Hematopoietic multipotent progenitor cell treated with erythropoietin and hydrocortisone succinate and interleukin-3 and kit ligand, for 6 days (in vitro differentiated cells): ENCODE measurements at places on chromosomes 13 and 19.
A peak's percentile ranks its signal among the peaks of the same experiment; 100 is the strongest.

GRCh38 chr13:27171827-27172494 lies 350 bp upstream of the USP12 start:
- DNase-seq = peak; percentile 93

DNA sequence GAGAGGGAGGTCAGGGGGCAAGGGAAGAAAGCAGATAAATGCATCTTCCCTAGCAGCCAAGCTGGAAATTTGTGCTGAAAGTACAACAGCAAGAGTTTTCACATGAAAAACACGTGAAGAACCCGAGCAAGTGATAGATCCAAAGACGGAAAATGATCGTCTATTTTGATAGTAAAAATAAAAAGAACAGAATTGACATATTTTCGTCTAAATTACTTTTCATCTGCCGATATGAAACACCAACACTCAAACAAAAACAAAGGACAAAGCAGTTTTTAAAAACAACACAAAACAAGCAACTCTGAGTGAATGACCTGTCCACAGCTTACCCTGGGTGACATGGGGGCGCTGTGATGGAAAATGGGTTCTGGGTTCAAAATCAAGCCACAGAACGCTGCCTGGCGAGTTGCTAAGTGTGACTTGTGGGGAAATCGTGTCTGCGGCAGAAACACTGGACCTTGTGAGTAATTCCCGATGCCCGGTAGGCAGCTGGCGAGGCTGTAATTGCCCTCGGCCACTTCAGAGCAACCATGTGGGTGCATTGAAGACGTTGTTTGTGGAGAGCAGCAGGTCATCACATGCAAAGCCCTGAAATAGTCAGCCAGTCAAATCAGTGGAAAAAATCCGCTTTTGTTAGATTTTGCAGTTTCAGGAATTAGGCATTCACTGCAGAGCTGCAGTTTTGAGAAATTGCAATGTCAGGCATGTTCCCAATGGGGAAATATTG lies 7.4 kb downstream of the SOX1 start:
- DNase-seq = no peak

DNA sequence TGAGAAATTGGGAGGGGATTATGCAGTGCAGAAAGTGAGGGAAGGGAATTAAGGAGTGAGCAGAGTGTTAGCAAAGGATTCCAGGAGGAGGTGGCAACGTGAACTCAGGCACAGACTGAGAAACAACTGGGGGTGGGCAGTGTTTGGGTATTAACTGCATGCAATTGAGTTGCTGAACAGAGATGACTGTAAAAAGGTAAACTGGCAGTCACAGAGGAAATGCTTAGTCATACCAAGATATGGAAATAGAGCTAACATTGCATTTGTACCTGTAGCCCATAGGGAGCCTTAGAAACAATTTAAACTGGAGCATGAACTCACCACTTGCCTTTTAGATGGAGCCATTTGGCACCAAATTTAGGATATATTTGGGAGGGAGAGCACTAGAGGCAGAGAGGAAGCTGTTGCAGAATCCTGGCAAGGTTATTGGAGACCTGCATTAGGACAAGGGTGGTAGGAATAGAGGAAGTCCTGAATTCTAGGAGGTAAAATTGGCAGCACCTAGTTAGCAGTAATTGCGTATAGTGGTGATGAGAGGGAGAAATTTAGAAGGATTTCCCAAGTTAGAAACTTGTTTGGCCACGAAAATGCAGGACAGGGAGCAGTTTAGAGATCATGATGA lies 100.6 kb upstream of the FRY start:
- peak; percentile 45 for DNase-seq

DNA sequence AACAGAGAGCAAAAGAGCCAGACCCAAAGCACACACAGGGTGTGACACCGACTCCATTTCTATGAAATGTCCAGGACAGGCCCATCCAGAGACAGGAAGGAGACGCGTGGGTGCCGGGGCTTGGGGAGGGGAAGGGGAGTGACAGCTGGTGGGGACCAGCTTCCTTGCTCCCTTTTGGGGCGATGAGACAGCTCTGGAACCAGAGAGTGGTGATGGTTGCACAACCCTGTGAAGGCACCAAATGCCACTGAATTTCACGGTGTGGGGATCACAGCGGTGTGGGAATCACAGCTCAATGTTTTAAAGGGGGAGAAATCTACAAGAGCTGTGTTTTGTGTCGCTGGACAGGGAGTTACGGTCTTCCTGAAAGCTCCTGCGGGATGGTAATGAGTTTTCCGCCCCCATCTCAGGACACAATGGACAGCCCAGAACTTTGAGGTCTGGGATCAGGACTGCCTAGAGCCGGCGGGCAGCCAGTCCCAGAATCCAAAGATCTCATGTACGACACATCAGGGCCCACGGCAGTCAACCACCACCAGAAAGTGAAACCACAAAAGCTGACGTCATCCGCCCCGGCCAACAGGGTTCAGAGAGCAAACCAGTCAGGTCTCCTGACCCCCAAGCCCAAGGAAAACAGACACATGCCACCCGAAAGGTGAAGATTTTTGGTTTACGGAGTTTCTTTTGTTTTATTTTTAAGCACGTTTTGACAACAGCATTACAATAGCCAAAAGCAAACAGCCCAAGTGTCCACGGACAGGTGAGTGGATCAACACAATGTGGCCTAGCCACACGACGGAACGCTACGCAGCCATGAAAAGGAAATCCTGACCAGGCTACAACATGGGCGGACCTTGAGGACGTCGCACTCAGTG lies 7.3 kb downstream of the SGTA start:
- DNase-seq = peak; percentile 77

- DNase-seq = no peak
Observed at GRCh38 chr19:3655402-3656072, 28.9 kb upstream of the CACTIN start.
